Stimulated activated CD4-positive, alpha-beta T cell treated with anti-CD3 and anti-CD28 coated beads, Interleukin-1b, Interleukin-23, amount 100 ng/mL, for 24 hours (primary cell): ENCODE measurements at places on chromosomes 16 and 17.

- no peak for DNase-seq
Observed at GRCh38 chr16:11024333-11025053, 80.1 kb downstream of the CLEC16A start.

DNA sequence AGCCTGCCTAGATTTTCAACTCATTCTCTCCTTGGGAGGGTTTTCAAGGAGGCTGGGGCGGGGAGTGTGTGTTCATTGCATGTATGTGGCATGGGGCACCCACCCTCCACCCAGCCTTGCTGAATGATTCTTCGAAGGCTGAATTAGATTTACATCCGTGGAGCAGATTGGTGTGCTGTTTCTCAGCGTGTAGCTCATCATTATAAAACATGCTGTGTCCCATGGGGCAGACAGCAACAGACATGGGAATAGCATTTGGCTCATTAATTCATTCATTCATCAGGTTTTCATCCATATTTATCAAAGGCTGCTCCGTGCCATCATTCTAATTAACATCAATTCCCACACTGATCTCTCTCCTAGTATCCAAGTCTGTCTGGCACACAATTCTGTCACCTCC is 10.6 kb upstream of the CD300A start:
- no peak for DNase-seq

DNA sequence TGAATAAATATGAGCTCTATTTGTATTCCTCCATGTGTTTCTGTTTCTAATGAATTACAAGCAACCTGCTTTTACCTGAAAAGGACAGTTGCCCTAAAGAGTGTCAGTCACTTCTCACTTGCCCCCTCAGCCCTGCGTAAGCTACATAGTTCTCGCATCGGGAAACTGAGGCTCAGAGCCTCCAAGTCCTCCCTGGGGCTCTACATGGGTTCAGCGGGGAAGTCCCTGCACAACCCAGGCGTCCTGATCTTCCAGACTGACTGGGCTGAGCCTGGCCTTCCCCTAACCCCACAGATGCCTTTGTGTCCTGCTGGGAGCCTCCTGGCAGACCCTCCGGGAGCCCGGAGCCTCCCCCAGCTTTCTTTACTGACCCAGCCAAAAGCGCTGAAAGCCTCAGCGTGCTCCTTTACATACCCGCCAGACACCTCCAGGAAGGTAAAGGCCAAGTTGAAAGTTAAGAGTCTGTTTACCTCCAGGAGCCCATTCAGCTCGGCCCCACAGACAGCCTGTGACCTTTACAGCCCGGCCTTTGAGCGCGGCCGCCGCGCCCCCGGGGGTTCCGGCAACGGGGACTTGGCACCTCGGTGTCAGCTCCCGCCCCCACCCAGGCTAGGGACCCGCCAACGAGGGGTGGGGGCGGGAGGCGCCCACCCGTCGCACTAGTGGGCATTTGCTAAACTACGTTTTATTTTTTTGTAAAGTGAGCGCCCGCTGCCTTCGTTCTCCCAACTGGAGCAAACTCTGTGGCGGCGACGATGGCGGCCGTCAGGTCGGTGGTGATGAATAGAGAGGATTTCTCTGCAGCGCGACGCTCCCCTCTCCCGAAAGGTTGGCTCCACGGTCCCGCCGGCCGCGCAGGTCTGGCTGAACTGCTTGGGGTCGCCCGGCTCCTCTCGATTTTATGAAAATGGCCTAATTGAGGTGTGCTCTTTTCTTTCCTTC is 4.4 kb upstream of the HOXB13 start:
- DNase-seq, result no peak

GRCh38 chr17:76388966-76389888 is 4.8 kb downstream of the SPHK1 start:
- DNase-seq, result no peak

DNA sequence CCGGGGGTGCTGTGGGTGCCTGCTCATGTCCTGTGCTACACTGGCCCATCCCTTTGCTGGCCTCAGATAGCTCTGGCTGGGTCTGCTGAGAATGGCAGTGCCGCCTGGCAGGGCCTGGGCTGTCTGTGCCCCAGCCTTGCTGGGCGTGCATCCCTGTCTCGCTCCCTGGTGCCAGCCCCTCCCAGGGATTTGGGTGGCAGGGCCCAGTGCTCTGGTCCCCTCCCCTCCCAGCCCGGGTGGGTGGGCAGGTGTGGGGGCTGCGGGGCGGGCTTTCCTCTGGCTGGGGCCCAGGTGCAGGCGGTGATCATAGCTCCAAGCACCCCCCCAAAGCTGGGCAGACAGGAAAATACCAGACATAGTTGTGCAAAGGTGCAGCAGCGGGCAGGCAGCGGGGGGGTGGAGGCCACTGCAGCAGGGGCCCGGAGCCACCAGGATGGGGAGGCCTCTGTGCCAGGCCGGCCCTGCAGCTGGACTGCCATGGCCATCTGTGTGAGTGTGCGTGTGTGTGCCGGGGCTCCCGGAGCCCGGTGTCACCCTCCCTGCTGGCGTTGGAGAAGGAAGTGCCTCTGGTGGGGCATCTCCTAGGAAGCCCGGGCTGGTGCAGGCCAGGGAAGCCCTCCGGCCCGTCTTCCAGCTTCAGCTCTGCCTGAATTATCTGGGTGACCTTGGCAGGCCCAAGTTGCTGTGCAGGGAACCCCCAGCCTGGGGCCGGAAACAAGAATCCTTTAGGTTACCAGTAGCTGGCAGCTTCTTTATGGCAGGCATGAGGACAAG is 7.4 kb downstream of the GLIS2 start:
- no peak for DNase-seq

DNA sequence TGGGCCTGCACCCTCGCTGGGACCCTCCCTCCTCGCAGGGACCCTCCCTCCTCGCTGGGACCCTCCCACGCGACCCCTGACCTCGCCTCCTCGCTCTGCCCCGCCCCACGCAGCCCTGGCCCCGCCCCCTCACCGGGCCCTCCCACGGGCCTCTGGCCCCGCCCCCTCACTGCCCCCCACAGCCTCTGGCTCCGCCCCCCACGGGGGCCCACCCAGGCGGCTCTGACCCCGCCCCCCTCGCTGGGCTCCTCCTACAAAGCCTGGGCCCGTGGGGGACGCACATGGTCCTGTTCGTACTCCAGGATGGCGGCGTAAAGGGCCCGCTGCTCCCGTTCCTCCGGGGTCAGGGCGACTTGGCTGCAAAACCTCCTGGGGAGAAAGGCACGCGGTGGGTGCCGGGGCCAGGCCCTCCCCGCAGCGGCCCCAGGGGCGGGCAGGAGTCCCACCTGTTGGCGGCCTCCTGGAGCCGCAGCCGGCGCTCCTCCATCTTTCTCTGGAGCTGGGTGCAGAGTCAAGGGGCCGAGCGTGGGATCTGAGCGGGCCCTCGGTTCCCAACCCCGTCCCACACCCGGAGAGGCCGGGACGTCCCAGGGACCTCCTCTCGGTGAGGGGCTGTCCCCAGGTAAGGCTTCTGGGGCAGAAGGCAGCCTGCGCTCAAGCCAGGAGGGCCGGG is 9.0 kb downstream of the VPS9D1 start:
- peak; percentile 60 for DNase-seq

GRCh38 chr16:75222271-75222783 is 3.5 kb downstream of the CTRB1 start:
- no peak for DNase-seq

DNA sequence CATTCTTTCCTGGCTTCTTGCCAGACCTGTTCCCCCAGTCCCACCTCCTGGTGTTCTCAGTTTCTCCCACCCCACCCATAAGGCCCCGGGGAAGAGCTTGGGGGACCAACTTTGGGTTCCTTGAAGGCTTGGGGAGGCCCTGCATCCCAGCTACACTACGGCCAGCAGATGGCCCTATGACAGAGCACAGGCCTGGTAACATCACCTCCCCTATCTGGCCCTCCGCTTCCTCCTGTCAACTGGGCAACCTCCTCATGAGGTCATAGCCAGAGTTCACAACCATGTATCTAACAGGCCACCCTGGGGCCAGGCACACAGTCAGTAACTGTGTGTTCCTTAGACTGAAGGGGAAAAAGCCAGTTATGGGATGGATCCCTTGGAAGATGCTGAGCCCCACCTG is 31.4 kb downstream of the MYO15A start:
- DNase-seq, result no peak

DNA sequence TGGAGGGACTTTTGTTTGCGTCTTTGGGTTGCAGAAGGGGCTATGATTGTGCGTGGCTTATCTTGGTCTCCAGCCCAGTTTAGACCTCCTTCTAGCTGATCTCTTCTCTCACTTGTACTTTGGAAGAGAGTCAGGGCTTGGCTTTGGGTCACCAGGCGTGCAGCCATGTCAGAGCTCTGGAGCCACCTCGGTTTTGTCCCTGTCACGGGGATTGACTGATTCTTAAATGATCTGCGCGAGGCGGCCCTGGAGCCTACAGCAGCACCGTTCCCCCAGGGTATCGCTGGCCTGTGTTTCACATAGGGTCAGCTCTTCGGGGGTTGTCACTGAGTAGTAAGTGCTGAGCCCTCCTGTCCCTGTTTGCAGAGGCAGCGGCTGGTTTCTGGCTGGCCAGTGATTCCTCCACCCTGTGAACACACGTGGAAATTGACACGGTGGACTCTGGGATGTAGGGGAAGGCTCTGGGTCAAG is 209.8 kb upstream of the CHMP6 start:
- no peak for DNase-seq

DNA sequence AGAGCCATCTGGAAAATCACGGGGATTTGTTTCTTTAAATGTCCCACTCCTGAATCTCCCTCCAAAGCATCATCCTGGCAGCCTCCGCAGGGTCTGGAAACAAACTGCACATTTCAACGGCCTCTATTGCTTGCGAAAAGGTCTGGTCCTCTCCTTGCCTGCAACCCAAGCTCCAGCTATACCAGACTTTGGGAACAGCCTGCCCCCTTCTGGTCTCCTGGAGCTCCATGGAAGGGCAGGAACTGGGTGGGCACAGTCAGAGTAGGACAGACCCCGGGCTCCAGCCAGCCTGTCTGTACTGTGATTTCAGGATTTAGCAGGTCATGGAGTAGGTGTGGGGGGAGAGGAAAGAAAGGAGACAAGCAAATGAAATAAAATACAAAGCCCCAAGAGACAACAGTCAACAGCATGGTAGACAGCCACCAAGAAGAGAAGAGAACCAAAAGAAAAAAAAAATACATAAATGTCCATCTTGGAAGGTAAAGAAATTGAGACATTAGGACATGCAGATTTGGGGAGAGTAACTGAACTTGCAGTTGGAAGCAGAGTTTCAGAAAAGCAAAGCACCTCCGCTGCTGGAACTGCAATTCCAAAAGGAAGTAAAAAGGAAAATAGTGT is 2.7 kb downstream of the XYLT1 start:
- DNase-seq, result no peak

- no peak for DNase-seq
Observed at GRCh38 chr17:30969989-30970830, 629 bp upstream of the RNF135 start.

DNA sequence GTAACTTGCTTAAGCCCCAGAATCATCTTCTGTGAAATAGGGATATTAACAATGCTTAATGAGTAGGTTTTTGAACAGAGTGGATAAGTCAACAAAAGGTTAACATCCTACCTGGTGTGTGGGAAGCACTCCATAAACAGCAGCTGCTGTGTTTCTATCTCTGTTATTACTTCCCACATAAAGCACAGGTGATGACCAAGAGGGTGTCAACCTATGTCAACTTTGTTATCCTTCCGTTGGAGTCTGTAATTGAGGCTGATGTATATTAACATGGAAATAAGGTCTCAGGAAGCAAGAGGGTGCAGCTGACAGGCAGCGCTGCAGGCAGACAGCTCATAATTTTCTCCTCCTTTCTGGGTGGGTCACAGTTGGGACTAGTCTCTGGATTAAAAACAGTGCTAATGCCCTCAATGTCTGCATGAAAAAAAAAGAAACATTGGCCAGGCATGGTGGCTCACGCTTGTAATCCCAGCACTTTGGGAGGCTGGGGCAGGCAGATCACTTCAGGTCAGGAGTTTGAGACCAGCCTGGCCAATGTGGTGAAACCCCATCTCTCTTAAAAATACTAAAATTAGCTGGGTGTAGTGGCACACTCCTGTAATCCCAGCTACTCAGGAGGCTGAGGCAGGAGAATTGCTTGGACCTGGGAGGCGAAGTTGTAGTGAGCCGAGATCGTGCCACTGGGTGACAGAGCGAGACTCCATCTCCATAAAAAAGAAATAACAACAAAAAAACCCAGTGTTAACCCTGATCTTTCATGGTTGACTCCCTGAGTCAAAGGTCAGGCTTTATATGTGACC is 269.6 kb downstream of the SNX29 start:
- DNase-seq, result no peak

GRCh38 chr17:38419508-38419981 is 8.7 kb upstream of the ARHGAP23 start:
- DNase-seq, result no peak

GRCh38 chr16:57536306-57537193 is at the start of gene CCDC102A:
Gene CCDC102A, minus strand, starts transcription at chr16:57536571. Its CDS starts 7,394 bp downstream, at chr16:57529177.
- peak; percentile 40 for DNase-seq

DNA sequence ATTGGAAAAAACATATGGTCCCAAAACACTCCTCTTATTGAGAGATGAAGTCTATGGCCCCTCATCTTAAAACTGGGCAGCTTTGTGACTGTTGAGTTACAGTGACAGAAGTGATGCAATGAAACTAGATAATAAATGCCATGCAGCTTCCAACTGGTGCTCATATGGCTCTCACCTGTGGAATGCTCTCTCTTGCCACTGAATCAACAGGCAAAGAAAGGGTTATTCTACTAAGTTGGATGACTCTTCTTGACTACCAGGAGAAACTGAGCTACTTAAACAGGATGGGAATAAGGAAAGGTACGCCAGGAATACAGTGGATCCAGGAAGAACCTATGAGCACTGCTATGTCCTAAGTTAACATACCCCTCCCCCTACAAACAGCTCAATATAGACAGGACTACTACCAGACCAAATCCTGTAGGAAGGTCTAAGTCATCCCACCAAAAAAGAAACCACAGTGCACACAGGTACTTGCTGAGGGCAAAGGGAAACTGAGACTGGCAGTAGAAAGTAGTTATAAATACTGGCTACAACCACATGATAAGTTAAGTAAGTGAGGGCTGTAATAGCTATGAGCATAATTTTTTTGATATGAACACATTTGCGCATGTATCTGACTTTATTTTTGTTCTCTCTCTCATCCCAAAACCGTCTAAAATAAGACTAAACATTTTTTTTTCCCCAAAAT is 398.5 kb downstream of the ZFHX3 start:
- DNase-seq, result no peak

DNA sequence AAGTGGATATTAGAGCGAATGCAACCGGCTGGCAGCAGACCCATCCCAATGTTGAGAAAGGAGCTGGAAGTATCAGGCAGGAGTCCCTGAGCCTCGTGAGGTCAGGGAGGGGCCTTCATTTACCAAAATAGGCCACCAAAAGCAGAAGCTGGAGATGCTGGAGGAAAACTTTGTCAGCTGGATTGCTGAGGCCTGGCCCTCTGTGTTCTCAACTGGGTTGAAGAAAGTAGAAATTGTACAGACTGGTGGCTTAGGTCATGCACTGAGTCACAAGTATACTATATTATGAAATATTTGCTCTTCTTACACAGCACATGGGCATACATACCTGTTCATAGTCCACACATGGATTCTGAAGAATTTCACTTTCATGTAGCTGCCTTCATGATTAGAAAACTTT is 23.2 kb upstream of the TEKT3 start:
- DNase-seq, result no peak

- DNase-seq, result no peak
Observed at GRCh38 chr16:71338632-71339031, 19.9 kb upstream of the CALB2 start.
